Stimulated activated CD8-positive, alpha-beta memory T cell treated with anti-CD3 and anti-CD28 coated beads, Interleukin-15, amount 100 ng/mL, for 24 hours (primary cell): ENCODE measurements at places on chromosomes 11 and 22.

- no peak for DNase-seq
Measured at GRCh38 chr11:86435711-86436110, 61.0 kb downstream of the CCDC81 start.

GRCh38 chr11:96234866-96235441 lies 108.0 kb downstream of the MAML2 start:
- no peak for DNase-seq

DNA sequence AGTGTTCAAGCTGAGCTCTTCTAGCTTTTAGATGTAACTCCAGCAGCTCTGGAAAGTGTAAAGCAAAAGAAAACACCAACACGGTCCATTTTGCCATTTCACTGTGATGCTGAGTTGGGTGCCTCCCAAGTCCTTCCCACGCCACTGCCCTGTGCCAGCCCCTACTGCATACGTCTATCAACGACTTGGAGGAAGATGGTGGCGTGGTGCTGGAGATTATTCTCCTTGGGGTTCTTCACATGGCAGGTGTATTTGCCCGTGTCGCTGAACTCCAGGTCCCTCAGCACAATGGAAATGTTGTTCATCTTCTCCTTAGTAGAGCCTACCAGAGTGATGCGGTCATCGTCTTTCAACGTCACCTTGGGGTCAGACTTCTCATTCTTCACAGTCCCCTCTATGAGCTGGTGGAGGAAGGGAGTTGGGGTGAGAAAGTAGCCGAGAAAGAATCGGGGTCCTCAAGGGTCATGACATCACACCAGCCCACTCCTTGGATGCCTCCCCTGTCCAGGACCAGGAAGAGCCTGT lies 8.9 kb downstream of the SCN4B start:
- DNase-seq = no peak

DNA sequence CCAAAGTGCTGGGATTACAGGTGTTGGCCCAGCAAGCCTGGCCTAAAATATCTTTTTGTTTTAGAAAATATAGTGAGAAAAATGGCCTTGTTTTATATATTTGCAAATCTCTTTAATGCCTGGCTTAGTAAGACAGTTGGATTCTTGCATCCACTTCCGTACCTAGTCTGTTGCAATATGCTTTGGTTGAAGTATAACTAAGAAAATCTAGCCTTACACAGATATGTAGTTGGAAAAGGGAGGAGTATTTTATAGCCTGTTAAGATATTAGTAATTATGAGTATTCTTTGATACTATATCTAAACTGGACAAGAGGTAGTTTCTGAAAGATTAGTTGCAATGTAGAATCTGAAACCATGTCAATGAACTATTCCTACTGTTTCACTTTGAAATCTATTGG lies 65.1 kb downstream of the ZNRF3 start:
- no peak for DNase-seq

DNA sequence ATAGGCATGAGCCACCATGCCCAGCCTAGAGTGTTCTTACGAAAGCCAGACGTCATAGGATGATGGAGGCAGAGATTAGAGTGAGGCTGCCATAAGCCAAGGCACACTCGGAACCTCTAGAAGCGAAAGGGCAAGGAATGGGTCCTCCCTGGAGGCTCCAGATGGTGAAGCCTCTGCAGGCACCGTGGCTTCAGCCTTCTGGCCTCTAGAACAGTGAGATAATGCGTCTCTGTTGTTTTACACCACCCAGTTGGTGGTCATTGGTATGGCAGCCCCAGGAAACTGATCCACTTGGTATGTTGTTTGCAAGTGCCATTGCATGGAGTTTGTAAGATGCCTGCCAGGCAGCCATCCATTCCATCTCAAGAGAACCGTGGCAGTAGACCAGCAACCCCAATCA lies 791.0 kb downstream of the TBC1D22A start:
- DNase-seq = no peak
